ENCODE measurements at places on chromosomes 4 and X. TPM values are rescaled to one million over a fixed set of nuclear protein-coding genes. Genes with fewer than 3 reads are reported as not detected.

Gene REELD1
- 0.39 TPM for polyA plus RNA-seq

- no peak for DNase-seq
Measured at GRCh38 chr4:129394635-129395034, 298.7 kb downstream of the C4orf33 start.

DNA sequence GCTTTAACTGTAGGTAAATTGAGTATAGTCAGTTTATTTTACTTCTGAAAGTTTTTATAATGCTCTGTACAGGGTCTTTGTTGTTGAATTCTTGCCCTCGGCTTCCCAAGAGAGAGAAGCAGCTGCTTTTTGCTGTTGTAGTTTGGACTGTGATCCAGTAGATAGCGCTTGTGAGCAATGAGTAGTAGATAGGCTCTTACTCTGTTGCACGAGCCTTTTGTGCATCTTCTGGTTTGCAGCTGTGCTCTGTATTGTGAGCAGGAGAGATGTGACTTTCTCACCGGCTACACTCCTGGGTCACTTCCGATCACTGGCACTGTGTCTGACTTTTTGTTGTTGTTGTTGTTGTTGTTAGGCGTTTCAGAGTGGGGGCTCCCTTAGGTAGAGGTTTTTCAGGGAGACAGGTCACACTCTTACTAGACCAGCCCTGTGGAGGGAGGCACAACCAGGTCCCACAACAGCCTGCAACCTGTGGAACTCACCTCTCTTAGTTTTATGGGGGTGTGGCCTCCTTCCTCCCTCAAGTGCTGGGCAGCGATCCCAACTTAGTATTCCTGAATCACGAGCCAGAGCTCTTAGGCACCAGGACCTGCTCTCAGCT lies 822.1 kb upstream of the GALNTL6 start:
- peak; percentile 25 for DNase-seq

DNA sequence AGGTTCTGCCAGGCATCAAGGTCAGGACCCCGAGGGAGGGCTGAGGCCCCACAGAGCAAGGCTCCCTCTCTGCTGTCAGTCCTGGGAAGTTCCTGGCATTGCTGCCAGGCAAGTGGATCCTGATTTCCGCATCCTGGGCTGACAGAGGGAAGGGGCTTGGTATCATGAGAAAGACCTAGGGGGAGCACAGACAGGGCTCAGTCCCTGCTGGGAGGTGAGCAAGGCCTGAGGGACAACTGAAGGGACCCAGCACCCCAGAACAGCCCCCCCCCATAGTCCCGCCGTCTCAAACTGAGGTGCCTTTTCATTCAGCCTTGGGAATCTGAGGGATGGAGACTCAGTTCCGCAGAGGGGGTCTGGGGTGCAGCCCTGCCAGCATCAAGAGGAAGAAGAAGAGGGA lies 971 bp downstream of the MAGEA11 start:
- DNase-seq: no peak

GRCh38 chr4:181517491-181517890 lies 725.7 kb upstream of the TENM3 start:
- DNase-seq: no peak

GRCh38 chrX:69431420-69431819 lies 72.7 kb upstream of the NALF2 start:
- no peak for DNase-seq

- DNase-seq: no peak
Measured at GRCh38 chr4:99723612-99724011, 66.0 kb upstream of the C4orf54 start.

DNA sequence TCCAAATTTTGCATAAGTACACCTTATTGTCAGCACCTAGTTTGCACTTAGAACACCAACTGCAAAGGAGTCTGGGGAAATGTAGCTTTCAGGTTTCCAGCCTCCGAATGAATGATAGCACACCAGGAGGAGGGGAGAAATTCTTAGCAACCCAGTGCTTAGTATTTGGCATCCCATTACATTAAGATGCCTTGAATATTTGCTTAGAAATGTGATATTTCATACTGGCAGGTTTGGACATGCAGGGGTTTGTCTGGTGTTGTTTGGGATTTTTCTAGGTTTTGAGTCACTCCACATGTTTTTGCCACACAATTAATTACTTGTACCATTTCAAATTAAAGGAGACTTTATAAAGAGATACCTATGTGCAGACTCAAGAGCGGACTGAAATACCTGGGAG lies 60.3 kb upstream of the CAMK2D start:
- no peak for DNase-seq

All from renal cortex interstitium (tissue), 15 donors.